ENCODE measurements at places on chromosomes 12 and 14. TPM values are rescaled to one million over a fixed set of nuclear protein-coding genes. Genes with fewer than 3 reads are reported as not detected.

DNA sequence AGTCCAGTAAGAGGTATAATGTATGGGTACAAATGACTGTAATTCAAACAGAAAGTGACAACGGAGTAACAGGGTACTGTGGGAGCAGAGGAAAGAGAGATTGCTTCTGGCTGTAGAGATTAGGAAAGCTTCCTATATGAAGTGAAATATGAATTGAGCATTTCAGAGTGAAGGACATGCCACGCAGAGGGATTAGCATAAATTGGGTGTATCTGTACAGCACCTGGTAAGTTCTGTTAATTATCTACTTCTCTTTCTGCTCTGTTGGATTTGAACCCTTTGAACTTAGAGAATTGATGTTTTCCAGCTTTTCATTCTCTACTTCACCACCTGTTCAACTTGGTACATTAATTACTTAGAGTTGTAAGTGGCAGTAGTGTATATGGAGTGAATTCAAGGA is 8.8 kb downstream of the STK38L start:
- no peak overlapping the region for H3K27ac ChIP-seq
- H3K4me1 ChIP-seq, result no peaks in the 10 kb centered on the region
- no peak for DNase-seq
- H3K27me3 ChIP-seq, result no peaks in the 10 kb centered on the region
- H3K4me3 ChIP-seq, result no peak overlapping the region

- H3K27me3 ChIP-seq, result no peaks in the 10 kb centered on the region
- H3K27ac ChIP-seq, result no peak overlapping the region
- H3K4me3 ChIP-seq, result no peak overlapping the region
- H3K36me3 ChIP-seq, result no peaks in the 10 kb centered on the region
These were observed 43.3 kb downstream of the ARMH4 start for GRCh38 chr14:58108717-58109116.

DNA sequence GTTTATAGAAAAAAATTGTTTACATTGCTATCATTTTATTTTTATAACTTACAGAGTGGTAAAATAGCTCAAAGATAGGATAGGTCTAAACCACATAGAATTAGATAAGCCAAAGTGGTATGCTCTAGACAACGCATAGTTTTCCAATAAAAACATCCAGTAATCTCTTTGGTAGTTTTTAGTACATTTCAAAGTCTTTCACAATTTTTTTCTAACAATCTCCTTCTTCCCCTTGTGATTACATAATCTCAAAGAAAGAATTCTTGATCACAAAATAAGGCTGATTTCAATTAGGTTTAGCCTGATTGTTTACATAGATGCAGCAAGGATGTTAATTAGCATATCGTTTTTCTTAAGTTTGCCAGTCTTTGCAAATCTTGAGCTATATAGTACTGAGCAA is 460.0 kb downstream of the FUT8 start:
- no peaks in the 10 kb centered on the region for H3K4me1 ChIP-seq
- no peak for DNase-seq
- H3K27ac ChIP-seq, result no peak overlapping the region
- no peaks in the 10 kb centered on the region for H3K36me3 ChIP-seq

DNA sequence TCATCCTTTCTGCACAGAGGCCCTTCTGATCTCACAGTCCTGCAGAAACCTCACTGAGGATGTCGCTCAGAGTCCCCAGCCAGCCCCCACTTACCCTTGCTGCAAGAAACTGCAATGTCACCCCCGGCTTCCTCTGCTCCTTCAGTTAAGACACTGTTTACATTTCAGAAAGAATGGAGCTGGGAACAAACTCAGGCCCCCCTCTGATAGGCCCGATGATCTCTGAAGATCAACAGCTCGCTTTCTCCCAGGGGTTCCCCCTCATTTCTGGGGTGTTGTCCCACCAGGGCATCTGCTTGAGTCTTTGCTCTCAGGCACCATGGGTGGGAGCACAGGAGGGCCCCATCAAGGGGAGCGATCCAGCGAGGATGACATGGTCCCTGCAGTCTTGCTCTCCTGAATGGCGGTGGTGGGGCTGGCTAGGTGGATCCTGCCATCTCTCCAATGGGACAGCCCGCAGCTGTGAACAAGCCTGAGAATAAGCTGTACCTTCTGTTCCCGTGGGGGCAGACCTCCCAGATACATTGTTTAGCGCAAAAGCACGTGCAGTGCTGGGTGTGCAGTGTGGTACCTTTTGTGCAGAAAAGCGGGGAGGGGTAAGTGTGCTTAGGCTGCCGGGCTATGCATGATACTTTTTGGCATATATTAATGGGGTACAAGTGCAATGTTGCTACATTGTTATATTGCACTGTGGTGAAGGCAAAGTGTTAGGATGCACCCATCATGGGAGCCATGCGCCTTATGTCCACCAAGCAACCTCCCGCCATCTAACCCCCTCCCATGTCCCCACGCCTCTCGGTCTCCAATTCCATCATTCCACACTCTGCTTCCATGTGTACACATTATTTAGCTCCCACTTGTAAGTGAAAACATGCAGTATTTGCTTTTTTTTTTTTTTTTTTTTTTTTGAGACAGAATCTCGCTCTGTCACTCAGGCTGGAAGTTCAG is 6.7 kb upstream of the NCOR2 start:
- no peak overlapping the region for H3K27ac ChIP-seq
- no peak overlapping the region for H3K4me3 ChIP-seq
- no peaks in the 10 kb centered on the region for H3K27me3 ChIP-seq

- H3K4me1 ChIP-seq, result no peaks in the 10 kb centered on the region
- no peak for DNase-seq
- no peak overlapping the region for H3K27ac ChIP-seq
These were observed 158.4 kb downstream of the KLHL28 start for GRCh38 chr14:44803239-44803905.

DNA sequence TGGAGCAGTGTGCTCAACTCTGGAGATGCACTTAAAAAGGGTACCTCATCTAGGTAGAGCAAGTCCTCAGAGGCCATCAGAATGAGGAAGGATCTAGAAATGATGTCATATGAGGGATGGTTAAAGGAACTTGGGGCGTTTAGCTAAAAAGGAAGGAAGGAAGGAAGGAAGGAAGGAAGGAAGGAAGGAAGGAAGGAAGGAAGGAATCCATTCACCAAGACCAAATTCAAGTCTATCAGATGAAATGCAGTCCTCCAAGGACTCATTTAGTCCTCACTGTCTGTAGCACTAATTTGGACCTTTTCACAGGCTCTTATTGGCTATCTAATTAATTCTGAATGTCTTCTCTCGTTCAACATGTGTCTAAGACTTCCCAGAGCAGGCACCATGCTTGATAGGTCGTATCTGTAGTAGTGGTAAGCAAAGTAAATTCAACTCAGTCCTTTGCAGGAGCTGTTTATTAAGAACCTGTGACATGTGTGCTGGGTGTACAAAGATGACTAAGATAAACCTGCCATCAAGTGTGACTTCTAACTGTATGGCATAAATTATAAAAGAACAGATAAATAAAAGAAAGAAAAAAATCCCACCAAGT is 63.5 kb downstream of the LLPH start:
- no peak overlapping the region for H3K4me3 ChIP-seq
- no peak overlapping the region for H3K27ac ChIP-seq
- H3K27me3 ChIP-seq, result no peaks in the 10 kb centered on the region
- no peaks in the 10 kb centered on the region for H3K4me1 ChIP-seq

GRCh38 chr12:105204916-105205315 is 31.1 kb downstream of the APPL2 start:
- no peak overlapping the region for H3K27ac ChIP-seq
- no peak for DNase-seq
- no peak overlapping the region for H3K4me3 ChIP-seq
- H3K36me3 ChIP-seq, result no peaks in the 10 kb centered on the region

DNA sequence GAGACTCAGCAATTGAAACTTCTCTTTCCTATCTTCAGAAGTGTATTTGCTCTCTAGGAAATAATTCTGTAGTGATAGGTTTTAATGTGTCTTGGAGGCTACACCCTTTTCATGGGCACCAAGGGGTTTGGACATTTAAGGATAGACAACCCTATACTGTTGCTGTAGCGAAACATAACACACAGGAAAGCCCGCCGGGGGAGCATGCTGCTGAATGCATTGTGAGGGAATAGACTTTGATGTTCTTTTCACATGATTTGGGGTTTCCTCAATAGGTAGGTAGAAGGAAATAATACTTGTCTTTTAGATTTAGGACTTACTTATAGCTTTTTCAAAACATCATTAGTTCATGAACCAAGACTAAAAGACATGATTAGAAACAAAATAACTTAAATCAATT is 97.0 kb downstream of the PELI2 start:
- H3K4me3 ChIP-seq, result no peak overlapping the region
- no peaks in the 10 kb centered on the region for H3K4me1 ChIP-seq
- H3K27me3 ChIP-seq, result no peaks in the 10 kb centered on the region
- no peaks in the 10 kb centered on the region for H3K36me3 ChIP-seq

DNA sequence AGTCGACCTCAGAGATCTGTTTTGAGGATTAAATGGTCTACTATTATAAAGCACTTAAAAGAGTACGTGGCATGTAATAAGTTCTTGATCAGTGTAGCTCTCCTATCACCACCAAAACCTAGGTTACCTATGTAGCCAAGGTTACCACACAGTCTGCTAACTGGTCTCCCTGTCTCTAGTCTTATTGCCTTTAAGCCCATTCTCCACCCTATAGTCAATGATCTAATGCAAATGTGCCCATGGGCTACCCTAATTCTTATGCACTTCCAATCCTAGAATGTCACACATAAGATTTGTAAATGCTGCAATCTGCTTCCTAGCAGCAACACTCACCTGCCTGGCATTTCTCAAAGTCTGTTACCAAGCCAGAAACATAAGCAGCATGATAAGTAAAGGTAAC is 44.9 kb downstream of the C2CD5 start:
- no peaks in the 10 kb centered on the region for H3K4me1 ChIP-seq
- no peak overlapping the region for H3K27ac ChIP-seq
- DNase-seq, result no peak
- no peak overlapping the region for H3K4me3 ChIP-seq
- no peaks in the 10 kb centered on the region for H3K27me3 ChIP-seq

DNA sequence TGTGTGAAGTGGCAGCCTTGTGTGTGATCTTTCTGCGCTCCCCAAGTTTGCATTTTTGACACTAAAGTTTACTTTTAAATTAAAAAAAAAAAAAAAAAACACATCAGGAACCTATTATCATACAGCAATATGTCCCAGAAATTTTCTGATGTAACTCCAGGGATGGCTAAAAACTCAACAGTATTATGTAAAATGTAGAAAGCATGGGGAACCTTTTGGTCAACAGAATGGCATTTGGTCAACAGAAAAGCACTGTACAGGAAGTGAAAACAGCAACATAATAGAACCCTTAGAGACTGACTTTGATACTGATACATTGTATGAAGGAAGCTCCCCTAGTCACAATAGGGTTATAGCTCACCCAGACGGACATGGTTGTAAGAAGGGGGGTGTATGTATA is 224.3 kb downstream of the ITPR2 start:
- no peaks in the 10 kb centered on the region for H3K36me3 ChIP-seq
- H3K4me3 ChIP-seq, result no peak overlapping the region
- H3K27ac ChIP-seq, result no peak overlapping the region
- H3K27me3 ChIP-seq, result no peaks in the 10 kb centered on the region
- no peak for DNase-seq
- H3K4me1 ChIP-seq, result no peaks in the 10 kb centered on the region

DNA sequence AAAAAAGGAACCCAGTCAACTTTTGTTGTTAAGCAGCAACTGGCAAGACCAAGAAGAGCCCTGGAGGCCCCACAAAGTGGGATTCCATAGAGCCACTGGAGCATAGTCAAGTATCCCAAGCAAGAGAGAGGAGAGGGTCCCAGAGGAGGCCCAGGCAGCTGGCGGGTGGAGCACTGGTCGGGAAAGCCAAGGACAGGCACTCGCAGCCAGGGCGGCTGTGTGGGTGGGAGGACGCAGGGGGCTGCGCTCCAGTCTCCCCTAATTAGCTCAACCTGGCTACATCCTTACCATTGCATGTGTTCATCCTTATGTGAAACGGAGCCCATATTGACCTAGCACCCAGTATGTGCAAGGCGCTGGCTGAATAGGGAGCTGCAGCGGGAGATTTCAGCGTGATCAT is 18.3 kb upstream of the ZFP36L1 start:
- H3K36me3 ChIP-seq, result no peaks in the 10 kb centered on the region
- DNase-seq, result no peak
- H3K27ac ChIP-seq, result no peak overlapping the region
- peaks cover 68% of the 10 kb centered on the region for H3K4me1 ChIP-seq
- H3K27me3 ChIP-seq, result no peaks in the 10 kb centered on the region
- H3K4me3 ChIP-seq, result no peak overlapping the region

DNA sequence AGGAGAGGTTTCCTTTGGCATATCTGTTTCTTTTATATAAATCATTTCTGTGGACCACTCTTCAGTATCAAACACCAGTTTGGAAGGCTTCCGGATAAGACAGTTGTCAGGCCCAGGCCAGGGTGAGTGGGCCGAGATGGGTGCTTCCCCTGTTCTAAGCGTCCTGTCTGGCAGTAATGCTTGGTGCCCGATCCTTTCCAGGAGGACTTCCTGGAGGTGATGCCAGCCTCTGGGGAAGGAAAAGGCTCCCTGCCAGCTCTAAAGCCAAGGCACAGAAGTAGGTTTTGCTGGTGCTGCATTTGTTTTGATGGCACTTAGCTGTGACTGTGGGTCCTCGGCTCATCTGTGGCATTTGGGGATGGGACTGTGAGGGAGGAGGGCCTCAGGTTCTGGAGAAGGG is 124.4 kb upstream of the RTL1 start:
- no peaks in the 10 kb centered on the region for H3K36me3 ChIP-seq
- H3K27ac ChIP-seq, result no peak overlapping the region
- no peak for DNase-seq
- H3K4me1 ChIP-seq, result no peaks in the 10 kb centered on the region
- H3K4me3 ChIP-seq, result no peak overlapping the region

CD163L1 gene
- 16.7 TPM for total RNA-seq

EML1 gene
- total RNA-seq, result 32.4 TPM

SAMD15 gene
- total RNA-seq, result 3.1 TPM

PNN gene
- 38.2 TPM for total RNA-seq

SLC6A15 gene
- 0.84 TPM for total RNA-seq

KERA gene
- not detected for total RNA-seq

RASAL1 gene
- total RNA-seq, result 2.2 TPM

CHGA gene
- total RNA-seq, result not detected
